Colonic mucosa (tissue), 4 donors: ENCODE measurements at places on chromosomes 7 and 10. TPM values are rescaled to one million over a fixed set of nuclear protein-coding genes. Genes with fewer than 3 reads are reported as not detected.
A peak's percentile ranks its signal among the peaks of the same experiment; 100 is the strongest.

GRCh38 chr7:36153571-36154097 lies 580 bp downstream of the EEPD1 start:
- peak; percentile 39 for DNase-seq
- H3K4me3 ChIP-seq, result peak overlapping the region; percentile 94
- H3K27ac ChIP-seq, result peak overlapping the region; percentile 92
- H3K36me3 ChIP-seq, result no peaks in the 10 kb centered on the region
- no peaks in the 10 kb centered on the region for H3K27me3 ChIP-seq

DNA sequence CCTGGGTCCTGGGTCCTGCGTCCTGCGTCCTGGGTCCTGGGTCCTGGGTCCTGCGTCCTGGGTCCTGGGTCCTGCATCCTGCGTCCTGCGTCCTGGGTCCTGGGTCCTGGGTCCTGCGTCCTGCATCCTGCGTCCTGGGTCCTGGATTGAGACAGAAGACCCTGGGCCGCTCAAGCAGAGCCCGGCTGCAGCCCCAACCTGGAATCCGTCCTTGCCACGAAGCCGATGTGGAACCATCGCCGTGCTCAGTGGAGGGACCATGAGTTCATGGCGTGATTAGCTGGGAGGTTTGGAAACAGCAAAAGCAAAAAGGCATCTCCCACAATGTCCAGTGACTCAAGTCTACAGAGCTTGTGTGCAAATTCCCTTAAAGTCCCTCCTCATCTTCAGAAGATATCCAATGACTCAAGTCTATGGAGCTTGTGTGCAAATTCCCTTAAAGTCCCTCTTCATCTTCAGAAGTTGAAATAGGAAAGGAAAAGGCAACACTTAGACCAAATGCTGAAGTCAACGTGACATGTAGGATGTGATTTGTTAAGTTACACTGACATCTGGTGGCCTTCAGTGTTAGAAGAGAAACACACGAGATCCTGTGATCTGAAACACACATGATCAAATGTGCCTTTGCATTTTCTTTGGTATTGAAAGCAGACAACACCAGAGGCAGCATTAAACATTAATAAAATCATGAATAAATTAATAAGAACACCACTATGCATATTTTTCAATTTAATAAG lies 179.9 kb downstream of the PTPRN2 start:
- H3K27me3 ChIP-seq, result no peaks in the 10 kb centered on the region
- H3K4me1 ChIP-seq, result no peaks in the 10 kb centered on the region
- no peak overlapping the region for H3K27ac ChIP-seq
- no peak for DNase-seq

- H3K27me3 ChIP-seq, result no peaks in the 10 kb centered on the region
- H3K27ac ChIP-seq, result no peak overlapping the region
- no peaks in the 10 kb centered on the region for H3K4me1 ChIP-seq
Measured at GRCh38 chr7:2008936-2009540, 223.7 kb downstream of the MAD1L1 start.

DNA sequence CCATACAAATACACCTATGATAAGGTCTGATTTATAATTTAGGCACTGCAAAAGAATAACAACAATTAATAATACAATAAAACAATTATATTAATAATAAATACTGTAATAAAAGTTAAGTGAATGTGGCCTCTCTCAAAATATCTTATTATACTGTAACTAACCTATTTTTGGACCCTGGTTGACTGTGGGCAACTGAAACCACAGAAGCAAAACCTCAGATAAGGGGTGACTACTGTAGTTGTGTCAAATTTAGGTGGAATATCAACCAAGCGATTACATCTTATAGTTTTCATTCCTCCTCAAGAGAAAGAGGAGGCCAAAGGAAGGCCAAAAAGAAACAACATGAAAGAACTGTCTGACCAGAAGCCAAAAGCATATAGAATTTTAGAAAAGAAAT lies 103.9 kb downstream of the SKAP2 start:
- no peak overlapping the region for H3K27ac ChIP-seq
- H3K4me1 ChIP-seq, result no peaks in the 10 kb centered on the region
- no peaks in the 10 kb centered on the region for H3K27me3 ChIP-seq

DNA sequence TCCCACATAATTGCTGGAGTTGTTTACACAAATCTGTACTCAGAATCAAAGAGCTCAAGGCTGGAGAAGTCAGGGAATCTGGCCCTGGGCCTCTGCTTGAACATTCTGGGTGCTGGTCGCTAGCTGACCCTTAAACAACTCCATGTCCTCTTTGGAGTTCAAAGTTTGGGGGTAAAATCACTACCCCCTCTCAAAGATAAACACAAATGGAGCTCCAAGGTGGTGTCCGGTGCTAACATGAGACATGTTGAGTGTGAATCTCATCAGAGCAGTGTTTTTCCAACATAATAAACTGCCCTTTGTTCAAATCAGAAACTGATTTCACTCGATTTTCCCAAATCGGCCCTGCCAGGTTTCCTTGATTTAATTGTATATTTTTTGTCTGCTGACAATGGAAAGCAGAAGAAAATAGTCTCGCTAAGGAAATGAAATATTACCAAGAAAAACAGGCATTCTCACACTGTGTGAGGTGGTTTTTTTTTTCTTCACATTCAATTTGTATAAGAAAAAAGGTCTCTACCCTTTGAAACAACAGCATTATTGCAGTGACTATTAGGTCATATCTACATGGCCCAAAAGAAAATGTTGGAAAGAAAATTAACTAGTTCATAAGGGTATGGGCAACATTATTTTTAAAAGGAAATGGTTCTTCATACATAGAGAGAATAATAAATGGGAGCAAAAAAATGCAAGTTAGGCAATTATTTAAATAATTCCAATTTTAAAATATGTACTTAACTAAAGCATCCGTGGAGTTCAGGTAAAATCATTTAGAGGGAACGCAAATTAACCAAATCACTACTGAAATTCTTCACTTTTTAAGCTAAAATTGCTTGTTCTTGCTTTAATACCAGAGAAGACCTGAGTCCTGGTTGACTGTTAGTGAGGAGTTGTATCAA lies 56.1 kb upstream of the CAPZA2 start:
- H3K4me3 ChIP-seq, result no peak overlapping the region
- no peak overlapping the region for H3K27ac ChIP-seq
- H3K36me3 ChIP-seq, result no peaks in the 10 kb centered on the region
- peaks cover 5% of the 10 kb centered on the region for H3K4me1 ChIP-seq

Gene CRTAC1
- total RNA-seq, result 0.17 TPM

Gene GNG11
- 4.1 TPM for total RNA-seq
